Esophagus mucosa (tissue), 1 donor: ENCODE measurements at places on chromosomes 5 and 9. TPM values are rescaled to one million over a fixed set of nuclear protein-coding genes. Genes with fewer than 3 reads are reported as not detected.

GDNF gene
- 0.80 TPM for total RNA-seq

RECK gene
- total RNA-seq: 1.2 TPM

DNA sequence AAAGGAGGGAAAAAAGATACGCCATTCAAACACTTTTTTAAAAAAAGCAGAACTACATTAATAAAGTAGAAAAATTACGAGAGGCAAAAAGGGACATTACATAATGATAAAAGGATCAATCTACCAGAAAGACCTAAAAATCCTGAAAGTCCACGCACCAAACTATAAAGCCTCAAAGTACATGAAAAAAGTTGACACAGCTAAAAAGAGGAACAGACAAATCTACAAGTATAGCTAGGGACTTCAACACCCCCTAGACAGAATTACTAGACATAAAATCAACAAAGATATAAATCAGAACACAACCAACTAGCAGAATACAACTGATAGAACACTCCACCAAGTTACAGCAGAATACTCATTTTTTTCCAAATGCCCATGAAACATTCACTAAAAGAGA is 11.1 kb downstream of the CAMSAP1 start:
- no peak for ATAC-seq

DNA sequence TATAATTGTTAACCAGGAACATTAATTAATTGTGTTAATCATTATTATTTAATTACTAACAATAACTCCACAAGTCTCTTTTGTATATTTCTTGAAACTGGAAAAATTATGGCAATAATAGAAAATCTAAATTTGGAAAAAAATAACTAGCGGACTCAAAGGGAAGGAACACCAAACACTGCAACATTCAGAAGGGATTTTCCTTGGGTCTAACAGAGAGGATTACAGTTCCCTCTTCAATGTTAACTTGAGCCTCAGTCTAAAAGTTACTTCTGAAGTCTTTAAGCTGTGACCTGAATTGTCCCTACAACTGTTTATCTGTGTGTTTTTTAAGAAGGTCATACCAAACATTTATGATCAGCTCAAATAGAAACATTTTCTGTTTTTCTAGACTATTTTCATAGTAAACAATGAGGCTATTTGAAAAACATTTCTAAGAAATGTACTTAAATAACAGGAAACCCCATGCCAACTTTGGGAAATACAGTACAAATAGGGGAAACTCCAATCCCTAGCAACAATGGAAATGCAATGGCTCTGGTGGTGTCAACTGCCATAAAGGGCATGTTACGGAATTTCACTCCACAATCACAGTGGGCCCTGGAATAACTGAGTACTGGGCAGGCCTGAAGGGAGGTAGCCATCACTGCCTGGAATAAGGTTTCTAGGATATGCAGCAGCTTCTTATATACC is 61.2 kb downstream of the MCTP1 start:
- ATAC-seq: no peak

GRCh38 chr9:135255841-135256580 is 168.5 kb downstream of the OLFM1 start:
- no peak for ATAC-seq

DNA sequence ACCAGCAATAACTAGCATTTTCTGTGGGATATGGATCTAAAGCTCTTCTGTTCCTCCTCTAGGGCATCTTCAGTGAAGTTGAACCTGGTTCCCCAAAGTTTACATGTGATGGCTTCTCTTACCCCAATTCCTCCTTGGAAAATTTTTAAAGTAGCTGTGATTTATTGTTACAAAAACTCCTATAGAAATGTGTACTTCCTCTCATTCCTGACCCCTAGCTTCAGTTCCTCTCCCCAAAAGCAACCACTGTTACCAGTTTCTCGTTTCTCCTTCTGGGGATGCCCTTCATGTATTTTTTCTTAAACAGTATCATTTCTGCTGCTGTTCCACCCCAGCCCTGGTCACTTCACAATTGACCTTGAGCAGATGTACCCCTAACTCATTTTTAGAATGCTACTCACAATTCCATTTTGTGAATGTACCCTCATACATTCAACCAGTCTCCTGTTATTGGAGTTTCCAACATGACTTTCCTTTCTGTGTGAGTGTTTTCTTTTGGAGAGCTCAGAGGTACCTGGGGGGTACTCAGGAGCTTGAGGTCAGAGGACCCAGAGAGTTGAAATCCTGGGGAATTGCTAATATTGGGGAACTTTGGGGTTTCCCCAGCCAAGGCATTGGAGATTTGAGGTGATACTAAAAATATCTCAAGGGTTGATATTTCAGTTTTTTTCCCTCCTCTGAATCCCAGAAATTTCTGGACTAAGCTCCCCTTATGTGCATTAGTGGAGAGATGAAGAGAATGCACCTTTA is 18.6 kb upstream of the GLRX start:
- ATAC-seq: no peak

DNA sequence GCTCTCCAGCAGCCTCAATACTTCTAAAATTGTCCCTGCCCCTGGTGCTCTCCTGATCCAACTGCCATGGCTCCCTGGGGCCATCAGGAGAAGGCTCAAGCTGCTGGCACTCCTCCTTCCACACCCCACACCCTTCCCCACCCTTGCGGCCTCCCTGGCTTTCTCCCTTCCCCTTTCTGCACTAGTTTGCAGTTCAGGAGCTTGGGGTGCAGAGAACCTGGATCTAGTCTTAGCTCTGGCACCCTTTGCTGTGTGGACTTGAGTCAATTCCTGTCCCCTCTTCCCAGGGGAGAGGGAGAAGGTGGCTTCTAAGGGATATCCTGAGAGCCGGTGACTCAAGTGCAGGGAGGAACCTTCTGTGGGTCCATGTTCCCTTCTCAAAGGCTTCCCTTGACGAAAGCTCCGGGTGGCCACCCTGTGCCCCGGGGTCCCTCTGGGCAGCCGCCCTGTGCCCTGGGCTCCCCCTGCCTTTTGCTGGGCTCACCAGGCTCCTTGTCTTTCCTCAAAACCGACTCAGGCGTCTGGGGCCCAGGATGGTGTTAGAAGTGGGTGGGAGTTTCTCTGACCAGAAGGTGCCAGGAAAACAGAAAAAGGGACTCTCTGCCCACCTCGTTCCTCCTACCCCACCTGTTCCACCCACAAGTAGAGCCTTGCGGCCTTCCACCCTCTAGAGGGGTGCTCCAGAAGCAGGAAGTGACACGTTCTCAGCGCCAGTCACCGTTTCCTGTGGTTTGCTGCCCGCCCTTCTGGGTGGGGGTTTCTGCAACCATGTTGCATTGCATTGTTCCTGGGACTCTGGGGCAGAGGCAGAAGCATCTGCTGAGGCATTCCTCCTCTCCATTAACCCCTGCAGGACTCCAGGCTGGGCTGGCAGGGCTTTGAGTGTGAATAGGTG is 15.0 kb downstream of the GLIPR2 start:
- peak; percentile 64 for ATAC-seq

- ATAC-seq: peak; percentile 40
Measured at GRCh38 chr9:91419222-91420191, 4.1 kb downstream of the NFIL3 start.
